Ureter (tissue), 1 donor: ENCODE measurements at places on chromosomes 5 and 9. TPM values are rescaled to one million over a fixed set of nuclear protein-coding genes. Genes with fewer than 3 reads are reported as not detected.

ADCY2 gene
- 13.1 TPM for total RNA-seq

- no peak for DNase-seq
Measured at GRCh38 chr9:36035006-36035405, 1.7 kb upstream of the RECK start.

GRCh38 chr9:110509792-110510191 lies 69.7 kb downstream of the SVEP1 start:
- no peak for DNase-seq

DNA sequence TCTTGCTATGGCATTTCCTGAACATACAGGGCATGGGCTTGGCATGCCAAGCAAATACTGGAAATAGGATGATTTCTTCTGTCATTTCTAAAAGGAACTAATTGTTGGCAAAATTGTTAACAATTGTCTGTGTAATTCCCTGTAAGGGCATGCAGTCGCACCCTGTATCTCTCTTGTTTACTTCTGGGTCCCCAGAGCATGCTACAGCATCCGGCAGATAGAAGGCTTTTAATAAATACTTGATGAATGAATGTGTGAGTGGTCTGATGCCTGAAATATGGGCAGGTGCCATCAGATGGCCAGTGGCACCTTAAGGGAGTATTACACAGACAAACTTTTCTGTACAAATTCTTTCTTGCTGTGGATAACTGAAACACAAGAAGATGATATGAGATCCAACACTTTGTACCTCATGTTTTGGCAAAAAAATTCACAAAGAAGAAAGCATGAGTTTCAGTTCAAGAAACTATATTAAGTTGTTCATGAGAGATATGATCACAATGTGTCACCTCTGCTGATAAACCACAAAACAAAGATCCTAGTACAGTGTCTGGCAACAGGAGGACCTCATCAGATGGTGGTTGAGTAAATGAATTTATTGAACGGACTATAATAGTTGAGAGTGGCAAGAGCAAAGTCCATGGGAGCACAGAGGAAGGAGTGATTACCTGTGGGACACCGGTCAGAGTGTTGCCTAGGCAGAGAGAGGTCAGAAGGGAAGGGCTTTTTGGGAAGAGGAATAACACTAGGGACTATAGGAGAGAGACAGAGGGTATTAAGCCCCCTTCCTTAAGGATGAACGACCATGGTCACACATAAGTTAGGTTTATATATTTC lies 194.2 kb downstream of the ATP10B start:
- DNase-seq, result no peak

DNA sequence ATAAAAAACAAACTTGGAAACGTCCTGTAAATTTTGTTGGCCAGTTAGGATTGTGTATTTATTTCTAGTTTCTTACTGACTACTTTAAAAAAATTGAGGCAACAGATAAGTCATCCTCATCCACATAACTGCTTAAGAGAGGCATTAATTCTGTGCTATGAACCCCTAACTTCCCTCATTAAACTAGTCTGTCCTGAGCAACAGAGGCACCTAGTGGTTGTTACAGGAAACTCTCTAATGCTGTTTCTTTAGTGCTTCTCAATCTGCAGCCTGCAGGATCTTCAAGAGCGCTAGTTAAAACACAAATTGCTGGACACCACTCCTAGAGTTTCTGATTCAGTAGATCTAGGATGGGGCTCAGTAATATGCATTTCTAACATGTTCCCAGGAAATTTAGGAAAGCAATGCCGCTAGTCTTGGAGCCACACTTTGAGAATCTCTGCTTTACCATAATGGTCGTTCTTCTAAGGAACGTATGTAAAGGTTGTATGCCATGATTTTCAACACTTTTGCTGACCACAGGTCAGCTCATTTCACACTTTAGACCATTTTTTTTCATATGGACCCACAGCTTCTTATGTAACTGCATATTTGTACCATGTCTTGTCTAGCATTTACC lies 410.1 kb upstream of the SMARCA2 start:
- DNase-seq, result no peak

DNA sequence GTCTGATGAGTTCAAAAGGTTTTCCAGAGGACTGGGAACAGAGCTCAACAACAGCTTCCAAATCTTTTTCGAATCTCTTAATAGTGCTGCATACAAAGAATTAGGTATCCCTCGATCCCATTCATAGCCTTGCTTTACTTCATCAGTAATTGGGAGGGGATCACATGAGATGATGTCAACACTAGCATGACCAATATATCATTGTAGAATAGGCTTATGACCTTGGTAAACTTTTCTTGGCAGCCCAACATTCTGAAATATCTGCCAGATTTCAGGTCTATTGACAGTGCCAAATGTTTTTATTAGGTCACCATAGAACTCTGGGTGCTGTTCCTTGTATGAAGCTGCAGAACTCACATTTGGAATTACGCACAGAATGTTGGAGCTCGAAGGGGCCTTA lies 228.9 kb downstream of the FGF10 start:
- no peak for DNase-seq

DNA sequence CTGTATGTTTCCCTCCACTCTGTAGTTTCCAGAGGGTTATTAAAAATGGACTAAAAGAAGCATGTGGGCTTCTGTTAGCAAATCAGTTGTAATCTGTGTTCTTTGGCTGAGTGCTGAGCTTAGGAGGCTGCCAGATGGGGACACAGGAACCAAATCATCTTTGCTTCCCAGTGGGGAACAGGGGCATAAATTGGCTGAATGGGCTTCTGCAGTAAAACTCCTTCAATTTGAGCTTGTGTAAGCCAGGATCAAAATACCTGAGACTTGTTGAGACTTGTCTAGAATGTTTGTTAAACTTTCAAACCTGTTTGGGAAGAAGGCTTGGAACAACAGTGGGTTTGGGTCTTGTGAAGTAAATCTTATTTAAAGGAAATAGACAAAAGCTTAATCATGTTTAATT lies 32.2 kb upstream of the TNFAIP8 start:
- DNase-seq, result no peak

GRCh38 chr9:136345281-136346156 lies 18.0 kb downstream of the DNLZ start:
- DNase-seq, result peak; percentile 75

DNA sequence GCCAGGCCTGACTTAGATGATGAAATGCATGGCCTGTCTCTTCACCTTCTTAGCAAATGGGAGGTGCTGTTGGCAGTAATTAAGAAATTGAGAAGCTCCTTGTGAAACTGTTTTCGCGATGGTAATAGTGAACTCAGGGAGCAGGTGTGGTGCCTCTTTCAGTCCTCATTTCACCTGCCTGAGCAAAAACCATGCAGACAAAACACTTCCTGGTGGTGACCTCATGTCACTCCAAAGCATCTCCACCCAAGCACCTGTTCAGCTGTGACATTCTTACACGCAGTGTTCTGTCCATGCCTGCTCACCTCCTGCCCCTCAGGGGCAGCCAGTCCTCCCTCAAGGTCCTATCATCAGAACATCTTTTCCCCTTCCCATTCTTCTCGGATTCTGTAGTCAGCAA lies 146.5 kb downstream of the CD180 start:
- no peak for DNase-seq

DNA sequence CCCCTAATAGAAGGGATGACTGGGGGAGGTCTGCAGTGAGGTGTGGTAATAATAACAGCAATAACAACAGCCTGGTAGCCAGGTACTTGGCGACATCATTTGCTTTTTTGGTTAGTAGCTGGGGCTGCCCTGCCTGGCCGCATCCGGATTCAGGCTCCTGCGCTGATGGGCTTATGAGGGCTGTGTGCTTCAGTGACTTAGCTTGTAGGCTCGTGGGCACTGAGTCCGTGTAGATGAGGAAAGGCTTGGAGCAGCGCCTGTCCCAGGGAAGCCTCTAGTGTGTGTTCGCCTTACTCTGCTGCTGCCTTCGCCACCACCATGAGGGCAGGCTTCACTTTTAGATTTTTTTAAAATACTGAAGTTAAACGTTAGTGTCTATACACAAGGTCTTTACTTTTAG lies 4.5 kb downstream of the NDUFS6 start:
- no peak for DNase-seq
